ENCODE measurements at places on chromosomes 4 and X. TPM values are rescaled to one million over a fixed set of nuclear protein-coding genes. Genes with fewer than 3 reads are reported as not detected.

- H3K4me1 ChIP-seq = peaks cover 8% of the 10 kb centered on the region
- H3K27me3 ChIP-seq = no peaks in the 10 kb centered on the region
- H3K4me3 ChIP-seq = no peak overlapping the region
- peaks cover 49% of the 10 kb centered on the region for H3K36me3 ChIP-seq
- no peak overlapping the region for H3K27ac ChIP-seq
- no peak for DNase-seq
These were observed 82.1 kb downstream of the FIP1L1 start for GRCh38 chr4:53459548-53459947.

XAGE1A gene
- total RNA-seq = not detected

DNA sequence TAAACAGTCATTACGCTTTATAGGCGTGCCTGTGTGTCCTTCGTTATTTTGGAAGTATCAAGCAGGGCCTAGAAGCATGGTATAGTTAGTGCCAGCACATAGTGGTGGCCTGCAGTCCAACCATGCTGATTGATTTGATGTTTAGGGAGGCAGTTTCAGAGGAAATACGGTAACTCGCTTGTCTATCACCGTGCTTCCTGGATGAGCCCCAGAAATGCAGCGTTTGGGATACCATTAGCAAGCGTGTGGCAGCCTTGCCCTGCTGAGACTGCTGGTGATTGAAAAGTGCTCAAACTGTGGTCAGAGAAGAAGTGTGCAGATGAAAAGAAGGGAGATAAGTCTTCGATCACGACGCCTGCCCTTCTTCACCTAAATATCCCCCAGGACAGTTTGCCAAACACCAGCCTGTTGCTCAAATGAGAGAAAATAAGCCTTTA lies 158.4 kb downstream of the CHIC2 start:
- no peaks in the 10 kb centered on the region for H3K36me3 ChIP-seq
- peaks cover 42% of the 10 kb centered on the region for H3K4me1 ChIP-seq
- H3K27ac ChIP-seq = no peak overlapping the region
- DNase-seq = no peak
- H3K27me3 ChIP-seq = peaks cover 59% of the 10 kb centered on the region

MAGEE2 gene
- not detected for total RNA-seq

DNA sequence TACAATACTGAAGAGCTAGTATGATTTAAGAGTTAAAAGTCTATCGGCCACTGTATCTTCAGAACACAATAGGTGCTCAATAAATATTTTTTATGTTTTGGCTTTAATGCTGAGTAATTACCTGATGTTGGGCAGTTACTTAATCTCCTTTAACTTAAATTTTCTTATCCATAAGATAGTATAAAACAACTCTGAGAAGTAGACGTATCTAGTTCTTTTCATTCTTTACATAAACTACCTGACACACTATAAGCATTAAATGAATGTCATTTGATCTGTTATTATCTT lies 22.9 kb downstream of the ELF2 start:
- peak overlapping the region; percentile 35 for H3K27ac ChIP-seq
- no peak overlapping the region for H3K4me3 ChIP-seq
- no peak for DNase-seq
- no peaks in the 10 kb centered on the region for H3K27me3 ChIP-seq
- peaks cover 1% of the 10 kb centered on the region for H3K36me3 ChIP-seq
- peaks cover 17% of the 10 kb centered on the region for H3K4me1 ChIP-seq

GRCh38 chrX:48683411-48683982 lies at the start of gene WAS:
Gene WAS (plus strand): TSS chrX:48683799. CDS start chrX:48683854, 55 bp downstream.
- no peak within 1 kb of the TSS for H3K27ac ChIP-seq
- no peak for DNase-seq
- H3K36me3 ChIP-seq = no peaks in the 10 kb centered on the region
- H3K27me3 ChIP-seq = peaks cover 18% of the 10 kb centered on the region
- no peaks in the 10 kb centered on the region for H3K4me1 ChIP-seq

- peaks cover 12% of the 10 kb centered on the region for H3K36me3 ChIP-seq
- peaks cover 7% of the 10 kb centered on the region for H3K4me1 ChIP-seq
- H3K27ac ChIP-seq = peak overlapping the region; percentile 2
- no peak overlapping the region for H3K4me3 ChIP-seq
- H3K27me3 ChIP-seq = no peaks in the 10 kb centered on the region
These were observed 32.6 kb upstream of the MSMO1 start for GRCh38 chr4:165294907-165295306.

DNA sequence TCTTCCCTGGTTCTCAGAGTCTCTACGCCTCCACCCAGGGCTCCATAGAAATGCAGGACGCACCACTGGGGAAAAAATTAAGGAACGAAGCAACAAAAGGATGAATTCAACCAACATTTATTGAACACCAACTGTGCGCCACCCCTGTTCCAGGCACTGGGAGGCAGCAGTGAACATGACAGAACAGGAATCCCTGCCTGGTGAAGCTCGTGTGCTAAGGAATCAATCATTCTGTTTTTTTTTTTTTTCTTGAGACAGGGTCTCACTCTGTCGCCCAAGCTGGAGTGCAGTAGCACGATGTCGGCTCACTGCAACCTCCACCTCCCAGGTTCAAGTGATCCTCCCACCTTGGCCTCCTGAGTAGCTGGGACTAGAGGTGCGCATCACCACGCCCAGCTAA lies 1.9 kb upstream of the FTSJ1 start:
- H3K4me3 ChIP-seq = peak overlapping the region; percentile 64
- DNase-seq = no peak
- peaks cover 7% of the 10 kb centered on the region for H3K36me3 ChIP-seq
- H3K27ac ChIP-seq = no peak overlapping the region
- peaks cover 10% of the 10 kb centered on the region for H3K27me3 ChIP-seq

DNA sequence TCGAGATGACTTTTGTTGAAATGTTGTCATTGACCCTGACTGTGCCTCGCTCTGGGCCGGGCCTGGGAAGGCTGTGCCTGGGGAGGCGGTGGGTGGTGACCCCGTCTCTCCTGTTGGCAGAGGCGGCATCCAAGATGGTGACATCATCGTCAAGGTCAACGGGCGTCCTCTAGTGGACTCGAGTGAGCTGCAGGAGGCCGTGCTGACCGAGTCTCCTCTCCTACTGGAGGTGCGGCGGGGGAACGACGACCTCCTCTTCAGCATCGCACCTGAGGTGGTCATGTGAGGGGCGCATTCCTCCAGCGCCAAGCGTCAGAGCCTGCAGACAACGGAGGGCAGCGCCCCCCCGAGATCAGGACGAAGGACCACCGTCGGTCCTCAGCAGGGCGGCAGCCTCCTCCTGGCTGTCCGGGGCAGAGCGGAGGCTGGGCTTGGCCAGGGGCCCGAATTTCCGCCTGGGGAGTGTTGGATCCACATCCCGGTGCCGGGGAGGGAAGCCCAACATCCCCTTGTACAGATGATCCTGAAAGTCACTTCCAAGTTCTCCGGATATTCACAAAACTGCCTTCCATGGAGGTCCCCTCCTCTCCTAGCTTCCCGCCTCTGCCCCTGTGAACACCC lies 36.4 kb downstream of the HTRA3 start:
- no peaks in the 10 kb centered on the region for H3K27me3 ChIP-seq
- H3K36me3 ChIP-seq = no peaks in the 10 kb centered on the region
- DNase-seq = no peak
- H3K27ac ChIP-seq = no peak overlapping the region
- H3K4me3 ChIP-seq = no peak overlapping the region

GRCh38 chr4:40619600-40619999 lies 10.1 kb downstream of the RBM47 start:
- H3K4me3 ChIP-seq = no peak overlapping the region
- H3K27me3 ChIP-seq = no peaks in the 10 kb centered on the region
- peak overlapping the region; percentile 11 for H3K27ac ChIP-seq
- no peak for DNase-seq
- H3K4me1 ChIP-seq = peaks cover 24% of the 10 kb centered on the region

VGLL1 gene
- 78.4 TPM for total RNA-seq

TBC1D9 gene
- 29.1 TPM for total RNA-seq

DNA sequence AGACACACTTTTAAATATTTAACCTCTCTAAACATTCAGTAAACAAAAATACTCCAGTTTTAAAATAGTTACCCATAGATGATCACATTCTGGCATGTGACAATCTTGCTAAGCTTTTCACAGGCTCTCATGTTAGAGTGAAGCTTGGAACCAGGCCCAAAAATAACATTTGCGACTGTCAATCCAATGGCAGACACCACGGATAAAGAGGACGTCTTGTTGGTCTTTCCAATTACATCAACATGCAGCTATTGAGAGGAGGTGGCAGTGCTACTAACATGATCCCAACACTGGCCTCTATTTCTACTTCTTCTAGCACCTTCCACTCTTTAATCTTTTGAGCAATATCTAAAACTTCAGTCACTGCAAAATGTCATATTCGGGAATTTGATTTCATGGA lies 970.8 kb upstream of the TENM3 start:
- H3K27ac ChIP-seq = no peak overlapping the region
- no peaks in the 10 kb centered on the region for H3K27me3 ChIP-seq
- no peak overlapping the region for H3K4me3 ChIP-seq
- DNase-seq = no peak
- H3K36me3 ChIP-seq = no peaks in the 10 kb centered on the region
- no peaks in the 10 kb centered on the region for H3K4me1 ChIP-seq

DNA sequence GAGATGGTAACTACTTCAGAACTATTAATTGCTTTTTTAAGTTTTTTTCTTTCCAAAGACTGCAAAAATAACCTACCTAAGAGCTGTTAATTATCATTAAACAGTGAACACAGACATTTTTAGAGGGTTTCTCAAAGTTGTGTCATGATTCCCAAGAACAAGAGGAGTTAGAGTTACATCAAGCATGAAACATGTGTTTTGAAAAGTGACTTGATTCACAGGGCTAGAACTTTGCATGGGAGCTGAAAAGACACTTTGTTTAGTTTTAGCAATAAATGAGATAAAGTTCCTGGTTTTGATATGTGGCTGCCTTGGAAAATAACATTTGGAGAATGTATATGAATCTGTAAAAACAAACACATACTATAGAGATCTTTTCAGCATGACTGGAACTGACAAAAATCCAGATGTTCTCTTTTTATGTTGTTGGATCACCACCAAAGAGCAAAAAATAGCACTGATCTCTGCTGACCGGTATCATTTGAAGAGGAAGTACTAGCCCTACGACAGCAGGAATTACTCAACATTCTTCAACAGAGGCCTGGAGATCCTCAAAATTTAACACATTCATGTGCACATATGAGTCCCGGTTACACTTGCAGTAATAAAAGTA lies 173.0 kb upstream of the PCDH18 start:
- DNase-seq = no peak
- H3K27ac ChIP-seq = no peak overlapping the region
- H3K36me3 ChIP-seq = no peaks in the 10 kb centered on the region
- H3K27me3 ChIP-seq = no peaks in the 10 kb centered on the region
- peak overlapping the region; percentile 20 for H3K4me3 ChIP-seq

DNA sequence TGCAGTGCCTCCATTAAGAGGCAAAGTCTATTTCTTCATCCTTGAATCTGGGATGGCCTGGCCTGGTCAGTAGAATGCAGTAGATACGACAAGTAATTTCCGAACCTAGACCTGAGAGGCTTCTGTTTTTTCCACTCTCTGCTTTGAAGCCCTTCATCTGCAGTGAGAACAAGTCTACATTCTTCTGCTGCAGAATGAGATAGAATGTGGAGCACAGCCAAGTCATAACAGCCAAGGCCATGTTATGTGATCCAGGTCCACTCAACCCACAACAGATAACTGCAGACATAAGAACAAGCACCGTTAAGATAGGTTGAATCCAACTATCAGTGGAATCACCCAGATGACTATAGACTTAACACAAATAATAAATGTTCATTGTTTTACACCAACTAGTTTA lies 1297.7 kb downstream of the C4orf33 start:
- H3K4me1 ChIP-seq = no peaks in the 10 kb centered on the region
- no peak overlapping the region for H3K4me3 ChIP-seq
- no peaks in the 10 kb centered on the region for H3K36me3 ChIP-seq
- no peak overlapping the region for H3K27ac ChIP-seq

DNA sequence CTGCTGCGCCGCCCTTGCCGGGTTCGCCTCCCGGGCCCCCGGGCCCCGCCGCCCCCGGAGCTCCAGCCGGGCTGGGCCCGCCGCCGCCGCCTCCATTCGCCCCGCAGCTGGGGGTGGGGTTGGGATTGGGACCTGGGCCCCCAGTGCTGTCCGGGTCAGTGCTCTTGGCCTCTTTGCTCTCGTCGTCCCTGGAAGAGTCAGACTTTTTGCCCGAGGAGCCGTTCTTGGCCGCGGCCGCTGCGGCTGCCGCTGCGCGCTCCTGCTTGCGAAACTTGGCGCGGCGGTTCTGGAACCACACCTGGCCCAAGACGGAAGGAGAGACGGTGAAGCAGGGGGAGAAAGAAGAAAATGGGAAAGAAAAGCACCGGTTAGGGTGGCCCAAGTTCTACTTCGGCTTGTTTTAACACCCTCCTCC lies 2.5 kb downstream of the PHOX2B start:
- peaks cover 16% of the 10 kb centered on the region for H3K4me1 ChIP-seq
- DNase-seq = no peak
- peaks cover 98% of the 10 kb centered on the region for H3K27me3 ChIP-seq
- H3K27ac ChIP-seq = no peak overlapping the region

DNA sequence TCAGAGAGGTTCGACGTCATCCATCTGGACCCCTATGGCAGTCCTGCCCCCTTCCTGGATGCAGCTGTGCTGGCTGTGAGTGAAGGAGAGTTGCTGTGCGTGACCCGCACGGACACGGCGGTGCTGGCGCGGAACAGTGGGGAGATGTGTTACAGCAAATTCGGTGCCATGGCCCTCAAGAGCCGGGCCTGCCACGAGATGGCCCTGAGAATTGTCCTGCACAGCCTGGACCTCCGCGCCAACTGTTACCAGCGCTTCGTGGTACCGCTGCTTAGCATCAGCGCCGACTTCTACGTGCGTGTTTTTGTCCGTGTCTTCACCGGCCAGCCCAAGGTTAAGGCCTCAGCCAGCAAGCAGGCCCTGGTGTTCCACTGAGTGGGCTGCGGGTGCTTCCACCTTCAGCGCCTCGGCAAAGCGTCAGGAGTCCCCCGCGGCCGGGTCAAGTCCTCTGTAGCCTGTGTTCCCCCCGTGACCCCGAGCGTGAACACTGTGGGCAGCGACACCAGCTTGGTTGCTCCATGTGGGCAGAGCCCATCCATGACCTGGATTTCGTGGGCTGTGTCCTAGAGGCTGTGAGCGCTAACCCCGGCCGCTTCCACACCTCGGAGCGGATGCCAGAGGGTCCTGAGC lies 186.7 kb upstream of the SLITRK2 start:
- no peak for DNase-seq
- H3K4me1 ChIP-seq = no peaks in the 10 kb centered on the region
- no peak overlapping the region for H3K27ac ChIP-seq
- no peak overlapping the region for H3K4me3 ChIP-seq

ZNF630 gene
- 3.6 TPM for total RNA-seq

XPNPEP2 gene
- total RNA-seq = 1.2 TPM

ADH6 gene
- 5.2 TPM for total RNA-seq

TMEM156 gene
- not detected for total RNA-seq

DDIT4L gene
- total RNA-seq = 5.7 TPM

GRCh38 chrX:19094654-19095053 lies 27.6 kb downstream of the ADGRG2 start:
- no peaks in the 10 kb centered on the region for H3K36me3 ChIP-seq
- no peak overlapping the region for H3K4me3 ChIP-seq
- no peaks in the 10 kb centered on the region for H3K27me3 ChIP-seq
- no peak for DNase-seq
- no peaks in the 10 kb centered on the region for H3K4me1 ChIP-seq
